ENCODE measurements at places on chromosomes 4 and X. TPM values are rescaled to one million over a fixed set of nuclear protein-coding genes. Genes with fewer than 3 reads are reported as not detected.
A peak's percentile ranks its signal among the peaks of the same experiment; 100 is the strongest.

MAGEE1 gene
- total RNA-seq, result 0.92 TPM

TMPRSS11F gene
- 23.1 TPM for total RNA-seq

DNA sequence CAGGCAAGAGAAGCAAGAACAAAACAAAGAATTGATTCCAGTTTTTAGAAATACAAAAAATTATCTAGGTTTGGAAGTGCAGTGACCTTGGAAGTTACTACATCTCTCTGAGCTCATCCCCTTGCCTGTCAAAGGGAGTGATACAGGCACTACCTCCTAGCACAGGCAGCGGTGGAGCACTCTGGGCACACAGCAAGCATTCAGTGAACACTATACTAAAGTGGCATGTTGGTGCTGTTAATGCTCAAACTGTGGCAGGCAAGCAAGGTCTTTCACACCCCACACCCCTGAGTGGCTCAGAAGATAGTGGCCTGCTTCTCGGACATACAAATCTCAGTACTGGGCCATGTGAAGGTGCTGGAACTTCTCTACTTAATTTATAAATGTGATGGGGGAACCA lies 51.2 kb downstream of the DRD5 start:
- H3K36me3 ChIP-seq, result no peaks in the 10 kb centered on the region
- H3K27me3 ChIP-seq, result no peaks in the 10 kb centered on the region
- DNase-seq, result no peak
- no peak overlapping the region for H3K4me3 ChIP-seq
- no peak overlapping the region for H3K27ac ChIP-seq

- DNase-seq, result peak; percentile 2
- peaks cover 12% of the 10 kb centered on the region for H3K4me1 ChIP-seq
- H3K27me3 ChIP-seq, result no peaks in the 10 kb centered on the region
- H3K36me3 ChIP-seq, result no peaks in the 10 kb centered on the region
- peak overlapping the region; percentile 53 for H3K4me3 ChIP-seq
Observed at GRCh38 chr4:114599231-114599902, 760 bp downstream of the UGT8 start.

DNA sequence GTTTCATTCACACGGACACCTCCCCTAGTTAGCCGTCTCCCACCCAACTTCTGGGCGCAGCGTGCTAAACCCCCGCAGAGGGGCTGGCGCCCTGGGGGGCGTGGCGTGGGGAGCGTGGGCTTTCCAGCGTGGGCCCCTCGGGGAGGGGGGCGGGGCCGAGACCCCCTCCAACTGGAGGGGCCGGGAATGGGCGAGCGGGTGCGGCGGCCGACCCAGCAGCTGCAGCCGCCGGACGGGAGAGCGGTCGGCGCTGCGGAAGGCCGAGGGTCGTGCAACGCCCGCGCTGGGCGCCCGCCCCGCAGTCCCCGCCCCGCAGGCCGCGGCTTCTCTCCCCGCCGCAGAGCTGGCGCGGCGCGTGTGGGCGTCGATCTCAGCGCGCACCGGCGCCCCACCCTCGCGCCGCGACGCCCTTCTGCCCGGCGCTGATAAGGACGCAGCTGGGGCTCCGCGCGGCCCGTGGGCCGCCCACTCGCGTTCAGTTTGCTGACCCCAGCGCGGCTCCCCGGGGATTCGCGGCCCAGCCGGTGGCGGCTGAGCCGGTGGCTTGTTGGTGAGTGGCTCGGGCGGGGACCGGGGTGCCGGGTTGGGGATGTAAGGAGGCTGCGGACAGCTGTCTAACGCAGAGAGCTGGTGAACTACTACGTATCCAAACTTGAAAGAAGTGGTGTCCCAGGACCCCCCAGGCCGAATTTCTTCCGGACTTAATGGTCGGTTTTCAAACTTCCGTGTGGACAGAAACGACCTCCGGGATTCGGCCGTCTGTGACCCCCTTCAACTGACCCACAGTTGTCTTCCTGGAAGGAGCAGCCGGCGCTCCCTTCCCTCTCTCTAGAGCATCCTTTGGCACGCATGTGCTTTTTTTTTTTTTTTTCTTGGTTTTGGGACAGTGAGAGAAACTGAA lies 1.5 kb downstream of the FHDC1 start:
- peak overlapping the region; percentile 76 for H3K27ac ChIP-seq
- H3K4me3 ChIP-seq, result peak overlapping the region; percentile 86
- no peaks in the 10 kb centered on the region for H3K27me3 ChIP-seq
- H3K4me1 ChIP-seq, result peaks cover 8% of the 10 kb centered on the region
- no peak for DNase-seq
- no peaks in the 10 kb centered on the region for H3K36me3 ChIP-seq

DNA sequence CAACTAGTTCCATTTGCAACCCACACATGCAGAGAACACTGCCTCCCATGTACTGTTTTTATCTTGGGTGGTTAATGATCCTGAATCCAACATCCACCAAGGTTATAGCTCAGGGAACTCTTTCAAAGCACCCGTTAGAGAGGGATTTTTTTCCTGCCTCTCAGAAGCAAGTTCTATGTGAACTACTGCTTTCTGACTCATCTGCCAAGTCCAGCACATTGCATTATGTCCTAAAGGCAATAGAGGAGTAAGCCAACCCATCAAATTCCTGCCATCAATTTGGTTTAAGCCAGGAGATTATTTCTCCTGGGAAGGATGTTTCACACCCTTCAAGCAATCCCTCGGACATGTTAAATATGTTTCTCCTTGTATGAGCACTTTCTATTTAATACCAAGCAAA lies 334.5 kb downstream of the GASK1B start:
- DNase-seq, result no peak
- H3K27me3 ChIP-seq, result no peaks in the 10 kb centered on the region
- H3K36me3 ChIP-seq, result no peaks in the 10 kb centered on the region
- no peak overlapping the region for H3K4me3 ChIP-seq
- no peak overlapping the region for H3K27ac ChIP-seq
- H3K4me1 ChIP-seq, result no peaks in the 10 kb centered on the region
